ENCODE measurements at places on chromosomes 11 and 22.

DNA sequence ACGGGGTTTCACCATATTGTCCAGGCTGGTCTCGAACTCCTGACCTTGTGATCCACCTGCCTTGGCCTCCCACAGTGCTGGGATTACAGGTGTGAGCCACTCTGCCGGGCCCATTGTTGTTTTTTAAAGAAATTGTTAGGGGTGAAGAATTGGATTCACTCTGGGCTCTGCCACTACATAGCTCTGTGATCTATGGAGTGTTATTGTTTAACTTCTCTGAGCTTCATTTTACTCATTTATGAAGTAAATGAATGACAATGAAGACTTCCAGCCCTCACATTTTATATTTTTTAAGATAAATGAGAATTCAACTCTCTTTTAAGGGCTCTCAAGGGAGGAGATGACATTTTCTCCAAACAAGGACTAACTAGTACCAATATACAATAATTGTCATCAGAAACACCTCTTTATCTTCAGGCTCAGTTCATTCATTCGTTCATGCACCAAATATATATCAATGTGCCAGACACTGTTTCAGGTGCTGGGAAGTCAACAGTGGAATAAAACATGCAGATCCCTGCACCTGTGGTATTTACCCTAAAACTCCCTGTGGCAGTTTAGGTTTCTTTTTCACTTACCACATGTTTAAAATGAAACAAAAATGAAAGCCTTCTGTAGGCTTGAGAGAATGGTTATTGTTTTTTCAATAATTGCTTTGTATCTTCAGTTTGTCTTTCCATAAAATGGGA is 23.5 kb upstream of the GRAMD1B start:
- DNase-seq, result no peak

- DNase-seq, result no peak
These were observed 22.3 kb upstream of the MICAL2 start for GRCh38 chr11:12088047-12088481.

DNA sequence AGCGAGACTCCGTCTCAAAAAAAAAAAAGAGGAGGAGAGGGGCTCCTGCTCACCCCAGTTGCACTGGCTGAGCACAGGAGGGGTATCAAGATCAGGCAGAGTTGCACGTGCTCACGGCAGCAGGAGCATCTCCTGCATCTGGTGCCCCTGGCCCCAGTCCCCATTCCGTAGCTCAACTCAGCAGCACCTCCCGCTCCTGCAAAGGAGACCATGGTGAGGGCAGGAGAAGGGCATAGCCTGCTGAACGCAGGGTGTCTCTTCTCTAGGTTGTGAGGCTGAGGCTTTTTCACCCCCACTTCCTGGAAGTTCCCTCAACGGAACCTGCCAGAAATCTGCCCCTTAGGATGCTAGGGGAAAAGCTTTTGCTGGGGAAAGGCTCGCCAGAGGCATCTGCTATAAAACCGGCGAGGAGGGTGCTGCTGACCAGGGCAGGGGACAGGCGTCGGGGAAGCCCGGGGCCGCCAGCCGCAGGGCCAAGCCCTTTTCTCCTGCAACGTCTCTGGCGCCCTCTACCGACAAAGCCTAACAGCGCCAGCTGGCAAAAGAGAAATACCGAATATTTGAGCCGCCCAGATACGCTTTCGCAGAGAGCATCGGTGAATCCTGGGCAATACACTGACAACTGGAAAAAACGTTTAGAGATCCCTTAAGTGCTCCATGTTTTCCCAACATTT is 1.0 kb upstream of the PPP6R2 start:
- peak; percentile 91 for DNase-seq

GRCh38 chr11:4626207-4627099 is 10.8 kb upstream of the OR51D1 start:
- DNase-seq, result peak; percentile 29

- DNase-seq, result no peak
These were observed 735.6 kb downstream of the BRD1 start for GRCh38 chr22:49091917-49092545.

DNA sequence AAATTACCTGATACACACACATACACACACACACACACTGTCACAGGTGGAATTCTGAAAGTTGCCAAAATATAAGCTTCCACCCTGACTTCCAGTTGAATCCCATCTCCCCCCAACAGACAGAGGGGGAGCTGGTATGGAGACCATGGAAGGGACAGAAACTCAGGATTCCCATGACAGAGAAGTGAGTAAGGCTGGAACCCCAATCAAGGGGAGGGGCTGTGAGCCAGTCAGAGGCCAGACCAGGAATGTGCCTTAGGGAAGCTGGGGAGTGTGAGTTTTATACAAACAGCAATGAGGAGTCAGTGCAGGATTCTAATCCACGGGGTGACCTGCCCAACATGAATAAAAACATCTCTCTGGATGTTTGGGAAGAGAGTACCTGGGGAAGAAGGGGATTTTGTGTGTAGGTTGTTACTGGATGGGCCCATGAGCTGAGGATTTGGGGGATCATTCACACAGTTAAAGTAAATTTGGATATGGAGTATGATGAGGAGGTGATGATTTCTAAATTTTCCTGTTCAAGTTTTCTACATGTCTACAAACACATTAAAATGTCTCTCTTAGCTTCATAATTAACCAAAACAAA is 38.7 kb upstream of the TOP3B start:
- no peak for DNase-seq

DNA sequence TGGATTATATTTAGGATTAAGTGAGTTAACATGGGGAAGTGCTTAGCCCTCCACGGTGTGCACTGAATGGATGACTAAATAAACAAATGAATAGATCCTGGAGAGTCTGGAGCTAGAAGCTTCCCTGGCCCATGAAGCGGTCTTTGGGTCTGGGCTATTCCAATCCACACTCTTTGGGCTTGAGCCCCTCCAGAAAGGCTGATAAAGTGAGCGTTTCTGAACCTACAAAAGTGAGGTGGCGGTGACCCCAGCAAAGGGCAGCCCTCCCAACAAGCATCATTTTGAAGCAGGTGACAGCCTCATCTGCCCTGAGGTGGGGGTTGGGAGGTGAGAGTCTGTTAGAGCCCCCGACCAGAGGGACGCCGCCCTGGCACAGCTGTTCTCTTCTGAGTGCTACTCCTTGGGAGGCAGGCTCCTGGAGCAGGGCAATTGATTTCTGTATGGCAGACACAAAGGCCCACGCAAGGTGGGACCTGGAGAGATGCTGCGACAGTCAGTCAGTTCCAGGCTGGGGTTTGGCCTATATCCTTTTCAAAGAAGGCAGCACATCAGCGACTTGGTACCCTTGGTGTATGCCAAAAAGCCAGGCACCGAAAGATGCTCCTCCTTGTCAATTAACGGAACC is 157.8 kb downstream of the CACNA1I start:
- no peak for DNase-seq

DNA sequence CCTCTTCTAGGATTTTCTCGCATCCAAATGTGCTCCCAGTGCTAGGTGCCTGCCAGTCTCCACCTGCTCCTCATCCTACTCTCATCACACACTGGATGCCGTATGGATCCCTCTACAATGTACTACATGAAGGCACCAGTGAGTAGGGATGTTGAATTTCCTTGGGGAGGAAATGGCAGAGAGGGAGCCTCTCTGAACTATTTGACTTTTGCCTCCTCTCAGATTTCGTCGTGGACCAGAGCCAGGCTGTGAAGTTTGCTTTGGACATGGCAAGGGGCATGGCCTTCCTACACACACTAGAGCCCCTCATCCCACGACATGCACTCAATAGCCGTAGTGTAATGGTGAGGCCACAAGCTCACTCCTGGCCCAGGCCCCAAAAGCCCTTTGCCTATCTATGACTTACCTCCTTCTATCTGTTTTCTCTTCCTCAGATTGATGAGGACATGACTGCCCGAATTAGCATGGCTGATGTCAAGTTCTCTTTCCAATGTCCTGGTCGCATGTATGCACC is 2.5 kb downstream of the TAF10 start:
- no peak for DNase-seq

- no peak for DNase-seq
These were observed 35.0 kb upstream of the CACNG2 start for GRCh38 chr22:36738416-36739020.

GRCh38 chr11:116589402-116589801 is 183.4 kb downstream of the BUD13 start:
- no peak for DNase-seq

GRCh38 chr11:131897956-131898355 is 527.5 kb downstream of the NTM start:
- DNase-seq, result no peak

DNA sequence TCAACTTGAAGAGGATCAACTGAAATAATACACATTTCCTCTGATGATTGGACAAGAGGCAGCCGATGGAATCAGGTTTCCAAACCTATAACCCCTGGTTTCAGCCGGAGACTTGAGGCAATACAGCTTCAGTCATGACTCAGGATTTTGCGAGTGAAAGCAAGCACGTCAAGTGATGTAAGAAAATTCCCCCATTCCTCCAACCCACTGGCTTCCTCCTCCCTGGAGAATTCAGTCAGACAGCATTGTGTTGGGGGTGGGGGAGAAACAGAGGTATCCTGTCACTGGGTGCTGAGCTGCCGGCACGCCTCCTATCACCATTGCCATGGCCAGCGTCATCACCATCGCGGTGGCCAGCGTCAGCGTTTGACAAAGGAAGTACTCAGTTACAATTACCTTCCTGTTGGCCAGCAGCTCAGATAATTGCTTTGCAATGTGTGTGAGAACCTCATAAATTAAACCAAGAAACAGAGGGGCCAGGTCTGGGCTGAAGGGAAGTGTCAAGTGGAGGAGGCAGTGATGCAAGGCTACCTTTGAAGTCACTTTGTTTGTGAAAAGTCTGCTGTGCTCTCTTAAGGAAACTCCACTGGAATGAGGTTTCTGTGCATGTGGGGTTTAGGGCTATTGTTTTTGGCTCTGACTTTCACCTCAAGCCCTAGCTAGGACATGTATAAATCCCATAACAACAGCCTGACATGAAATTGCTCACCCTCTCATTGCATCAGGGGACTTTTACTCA is 50.2 kb downstream of the LIF start:
- DNase-seq, result peak; percentile 12

DNA sequence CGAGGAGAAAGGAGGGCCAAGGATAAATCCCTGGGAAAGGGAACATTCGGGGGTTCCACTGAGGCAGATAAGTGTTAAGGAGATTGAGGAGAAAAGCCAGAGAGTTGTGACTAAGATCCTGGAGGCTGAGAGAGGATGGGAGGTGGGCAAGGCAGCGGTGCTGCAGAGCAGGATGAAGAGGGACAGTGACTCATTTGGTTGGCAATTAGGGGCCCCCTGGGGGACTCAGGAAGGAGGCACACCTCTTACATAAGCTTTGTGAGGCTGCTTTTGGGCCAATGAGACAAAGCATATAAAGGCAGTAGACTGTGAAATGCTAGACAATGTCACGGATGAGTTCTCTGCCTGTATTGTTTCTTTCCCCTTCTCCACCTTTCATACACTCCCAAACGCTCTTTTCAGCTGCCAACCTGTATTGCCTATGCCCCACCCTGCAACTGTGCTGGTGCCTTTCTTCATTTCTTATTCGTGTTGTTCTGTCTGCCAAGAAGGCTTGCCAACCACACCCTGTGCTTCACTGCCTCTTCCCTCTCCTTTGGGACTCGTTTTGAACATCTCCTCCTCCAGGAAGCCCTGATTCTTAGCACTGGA is 246.8 kb upstream of the KIRREL3 start:
- no peak for DNase-seq

DNA sequence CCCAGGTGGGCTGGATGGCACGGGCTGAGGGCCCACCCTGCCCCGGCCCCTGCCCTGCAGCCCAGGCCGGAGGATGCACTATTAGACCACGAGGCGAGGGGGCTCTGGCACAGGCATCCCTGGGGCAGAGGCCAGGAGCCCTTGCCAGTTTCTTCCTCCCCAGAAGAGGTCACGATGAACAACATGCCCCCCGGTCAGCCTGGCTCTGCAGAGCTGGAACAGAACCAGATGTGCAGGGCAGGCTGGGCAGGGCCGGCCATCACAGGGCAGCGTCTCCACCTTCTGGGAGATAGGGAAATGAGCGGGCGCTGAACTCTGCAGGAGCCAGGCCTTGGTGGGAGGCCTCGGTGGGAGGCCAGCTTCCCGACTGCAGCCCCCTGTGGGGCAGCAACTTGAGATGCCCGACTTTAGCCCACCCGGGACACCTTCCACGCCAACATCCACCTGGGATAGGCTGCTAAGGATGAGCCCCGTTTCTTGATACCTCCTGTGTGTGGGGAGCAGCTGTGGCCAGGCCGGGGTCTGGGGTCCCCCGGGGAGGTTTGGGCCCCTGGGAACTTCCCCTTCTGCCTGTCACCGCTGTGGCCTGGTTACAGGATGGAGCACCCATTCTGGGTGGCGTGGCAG is 21.8 kb upstream of the GNB1L start:
- no peak for DNase-seq

- DNase-seq, result no peak
These were observed 424.9 kb downstream of the INSC start for GRCh38 chr11:15539645-15540044.

DNA sequence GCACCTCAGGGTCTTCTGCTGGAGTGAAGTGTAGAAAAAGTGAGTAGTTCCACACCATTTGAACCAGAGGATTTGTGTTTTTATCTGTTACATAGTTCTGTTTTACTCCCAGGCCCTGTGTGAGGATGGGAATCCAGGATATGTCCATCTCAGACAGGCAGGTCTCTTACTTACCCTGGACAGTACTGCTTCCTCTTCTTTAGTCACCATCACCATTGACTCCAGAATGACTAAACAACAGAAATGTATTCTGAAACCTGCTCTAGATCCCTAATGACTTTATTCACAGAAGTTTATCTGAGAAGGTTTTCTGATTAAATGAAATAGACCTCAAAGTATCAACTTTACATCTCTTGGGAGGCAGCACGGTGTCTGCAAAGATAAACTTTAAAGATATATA is 33.6 kb downstream of the CYP2R1 start:
- DNase-seq, result no peak

DNA sequence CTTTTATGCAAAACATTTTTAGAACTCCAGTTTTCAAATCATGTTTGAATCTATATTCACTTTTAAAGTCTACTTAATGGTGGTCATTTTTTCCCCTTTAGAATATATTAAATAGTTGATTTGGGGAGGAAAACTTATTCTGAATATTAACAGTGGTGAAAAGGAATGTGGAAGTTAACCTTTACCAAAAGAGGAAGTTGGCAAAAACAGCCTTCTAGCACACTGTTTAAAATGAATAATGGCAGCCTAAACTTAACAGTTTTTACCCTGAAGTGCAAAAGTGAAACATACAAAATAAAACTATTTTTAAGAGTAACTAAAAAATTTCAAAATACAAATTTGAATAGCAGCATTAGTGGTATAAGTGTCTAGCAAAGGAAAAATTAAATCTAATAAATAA is 86.4 kb downstream of the GRK3 start:
- no peak for DNase-seq

DNA sequence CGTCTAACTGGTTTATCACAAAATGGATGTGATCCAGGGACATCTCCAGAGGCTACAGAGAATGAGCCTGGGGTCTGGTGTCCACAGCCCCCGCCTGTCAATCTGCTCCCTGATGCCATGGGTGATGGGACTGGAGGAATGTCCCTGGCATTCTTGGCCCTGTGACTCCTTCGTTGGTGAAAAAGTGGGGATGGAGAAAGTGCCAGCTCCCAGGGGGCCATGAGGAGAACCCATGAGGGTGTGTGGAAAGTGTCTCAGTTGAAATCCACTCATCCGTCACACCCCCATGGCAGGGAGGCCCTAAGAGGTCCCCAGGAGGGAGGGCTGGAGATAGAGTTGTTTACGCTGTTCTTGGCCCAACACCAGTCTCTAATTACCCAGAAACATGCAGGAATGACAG is 322.0 kb downstream of the CTTN start:
- DNase-seq, result no peak

GRCh38 chr11:24588081-24588480 is 91.2 kb downstream of the LUZP2 start:
- no peak for DNase-seq

- no peak for DNase-seq
These were observed 3.1 kb downstream of the RPS19BP1 start for GRCh38 chr22:39529487-39529851.

- no peak for DNase-seq
These were observed 11.8 kb upstream of the BCR start for GRCh38 chr22:23168391-23169042.

All from CD4-positive, alpha-beta T cell treated with Interleukin-15 for 4 hours (primary cell).